ENCODE measurements at places on chromosomes 3 and 15.
A peak's percentile ranks its signal among the peaks of the same experiment; 100 is the strongest.

GRCh38 chr15:57694279-57694678 lies 12.2 kb upstream of the POLR2M start:
- DNase-seq: no peak

GRCh38 chr3:155981669-155982068 lies 111.2 kb downstream of the GMPS start:
- DNase-seq: no peak

GRCh38 chr3:21750831-21751391 lies at the start of gene ZNF385D:
Gene ZNF385D (minus strand): TSS chr3:21751210. CDS start chr3:21750916, 294 bp downstream.
- no peak for DNase-seq

DNA sequence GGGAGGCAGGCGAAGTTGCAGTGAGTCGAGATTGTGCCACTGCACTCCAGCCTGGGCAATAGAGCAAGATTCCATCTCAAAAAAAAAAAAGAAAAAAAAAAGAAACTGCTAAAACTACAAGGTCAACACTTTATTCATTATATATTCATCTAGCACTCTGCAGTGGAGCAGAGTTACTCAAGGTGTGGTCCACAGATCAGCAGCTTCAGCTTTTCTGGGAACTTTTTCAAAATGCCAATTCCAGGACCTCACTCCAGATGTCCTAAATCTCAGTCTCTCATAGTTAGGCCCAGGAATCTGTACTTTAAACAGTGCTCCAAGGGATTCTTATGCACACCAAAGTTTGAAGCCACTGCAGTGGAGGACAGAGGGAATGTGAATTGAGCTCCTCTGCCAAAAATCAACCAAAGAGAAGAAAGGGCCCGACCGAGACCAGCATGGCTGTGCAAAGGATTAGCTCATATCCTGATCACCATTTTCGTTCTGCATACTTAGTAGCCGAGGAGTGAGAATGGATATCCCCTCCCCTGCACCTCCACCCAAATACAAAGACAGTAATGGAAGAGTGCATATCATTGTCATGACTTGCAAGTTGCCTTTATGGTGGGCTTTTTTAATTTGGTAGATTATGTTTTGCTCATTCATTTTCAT lies 201.9 kb downstream of the MEX3B start:
- no peak for DNase-seq

GRCh38 chr15:24933716-24934115 lies 21.1 kb upstream of the SNRPN start:
- no peak for DNase-seq

DNA sequence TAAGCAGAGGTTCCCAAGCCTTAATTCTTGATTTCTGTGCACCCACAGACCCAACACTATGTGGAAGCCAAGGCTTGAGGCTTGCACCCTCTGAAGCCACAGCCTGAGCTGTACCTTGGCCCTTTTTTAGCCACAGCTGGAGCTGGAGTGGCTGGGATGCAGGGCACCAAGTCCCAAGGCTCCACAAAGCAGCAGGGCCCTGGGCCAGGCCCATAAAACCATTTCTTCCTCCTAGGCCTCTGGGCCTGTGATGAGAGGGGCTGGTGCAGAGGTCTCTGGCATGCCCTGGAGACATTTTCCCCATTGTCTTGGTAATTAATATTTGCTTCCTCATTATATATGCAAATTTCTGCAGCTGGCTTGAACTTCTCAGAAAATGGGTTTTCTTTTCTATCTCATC lies 60.9 kb upstream of the GSK3B start:
- no peak for DNase-seq

DNA sequence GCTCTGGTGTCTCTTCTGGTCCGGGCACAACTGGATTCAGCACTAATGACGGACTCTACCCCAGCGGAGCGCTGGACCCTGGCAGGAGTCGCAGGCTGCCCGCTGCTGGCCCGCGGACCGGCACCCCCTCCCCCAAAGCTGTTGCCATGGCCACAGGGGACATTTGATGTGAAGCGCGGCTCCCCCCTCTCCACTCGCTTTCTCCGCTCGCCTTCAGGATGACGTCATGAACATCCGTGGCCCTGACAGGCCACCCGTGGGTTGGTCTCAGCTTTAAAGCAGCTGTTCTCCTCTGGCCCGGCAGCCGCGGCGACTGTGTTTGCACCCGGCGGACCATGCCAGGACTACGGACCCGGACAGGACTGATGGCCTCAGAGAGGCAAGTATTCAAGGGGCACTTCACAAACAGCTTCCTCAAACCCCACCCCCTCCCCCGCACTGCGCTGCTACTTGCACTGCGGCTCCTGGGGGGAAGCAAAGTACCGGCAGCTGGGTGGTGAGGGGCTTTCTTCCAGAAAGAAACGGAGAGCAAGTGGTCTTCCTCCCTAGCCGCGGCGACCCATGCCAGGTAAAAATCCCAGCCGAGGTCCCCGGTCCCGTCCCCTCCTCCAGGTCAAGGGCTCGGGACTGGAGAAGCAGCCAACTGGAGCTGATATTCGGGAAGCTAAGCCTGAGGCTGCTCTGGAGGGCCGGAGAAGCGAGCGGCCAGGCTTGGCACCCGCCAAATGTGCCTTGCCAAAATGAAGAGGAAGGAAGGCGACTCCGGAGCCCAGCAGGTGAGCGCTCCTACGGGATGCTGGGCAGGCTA lies 16.6 kb upstream of the AEN start:
- DNase-seq: no peak

GRCh38 chr3:67947808-67948508 lies 293.5 kb upstream of the SUCLG2 start:
- DNase-seq: peak; percentile 79

GRCh38 chr15:93087825-93088199 lies 1.2 kb downstream of the RGMA start:
- DNase-seq: peak; percentile 86

DNA sequence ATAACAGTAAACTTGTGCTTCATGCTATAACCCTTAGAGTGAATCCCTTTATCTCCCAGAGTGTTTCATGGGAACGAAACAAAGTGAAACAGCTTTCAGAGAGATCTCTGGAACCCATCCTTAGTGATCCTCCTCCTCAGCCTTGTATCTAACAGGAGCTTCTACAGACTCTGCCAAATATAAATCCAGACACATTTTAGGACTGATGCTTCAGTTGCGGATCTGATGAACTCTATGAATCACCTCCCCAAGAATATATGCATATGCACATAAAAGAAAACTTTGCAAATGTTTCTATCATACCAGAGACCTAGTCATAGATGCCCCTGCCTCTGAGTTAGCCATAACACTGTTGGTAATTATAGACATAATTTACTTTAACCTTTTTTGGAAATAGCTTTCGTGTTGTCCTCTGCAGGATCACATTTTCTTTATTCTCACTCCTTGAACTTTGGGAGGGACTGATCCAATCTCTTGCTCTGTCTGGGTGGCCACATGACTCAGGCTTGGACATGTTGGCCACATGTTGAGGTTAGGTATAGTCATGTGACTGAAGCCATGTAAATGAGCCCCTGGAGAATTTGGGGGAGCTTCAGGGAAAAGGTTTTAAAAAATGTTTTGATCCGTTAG lies 306.4 kb upstream of the CNTN3 start:
- DNase-seq: no peak

- no peak for DNase-seq
Observed at GRCh38 chr15:52620496-52620895, 51.7 kb upstream of the ARPP19 start.

DNA sequence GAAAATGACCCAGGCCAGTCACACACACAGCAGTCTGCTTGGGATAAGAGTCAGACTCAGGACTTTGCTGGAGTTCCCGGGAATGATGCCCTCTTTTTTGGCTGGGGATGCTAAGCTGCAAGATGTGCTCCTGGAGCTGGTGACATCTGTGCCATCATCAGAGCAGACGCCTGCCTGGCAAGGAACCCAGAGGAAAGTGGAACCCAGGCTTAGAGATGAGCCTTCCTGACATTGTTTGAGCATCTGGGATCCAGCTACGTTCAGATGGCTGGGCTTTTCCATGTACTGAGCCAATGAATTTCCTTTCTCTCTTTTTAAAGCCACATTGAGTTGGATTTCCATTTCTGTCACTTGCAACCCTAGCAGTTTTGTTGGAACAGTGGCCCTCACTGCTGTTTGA lies 53.3 kb downstream of the EBLN2 start:
- no peak for DNase-seq

DNA sequence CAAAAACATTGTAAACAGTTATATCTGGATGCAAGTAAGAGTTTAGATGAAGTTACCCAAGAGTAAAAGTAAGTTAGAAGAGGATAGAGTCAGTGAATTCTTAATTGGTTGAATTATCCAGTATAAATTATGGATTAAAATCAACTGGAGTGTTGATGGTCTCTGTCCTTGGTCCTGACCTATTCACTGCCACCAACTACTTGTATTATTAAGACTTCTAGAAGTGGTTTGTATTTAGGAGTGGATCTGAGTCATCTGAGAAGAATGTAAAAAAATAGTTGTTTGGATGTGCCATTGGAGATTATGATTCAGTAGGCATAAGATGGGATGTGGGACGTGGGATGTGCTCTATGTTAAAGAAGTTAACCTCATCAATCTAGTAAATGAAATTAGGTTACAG lies 86.4 kb downstream of the SYNPR start:
- DNase-seq: no peak

DNA sequence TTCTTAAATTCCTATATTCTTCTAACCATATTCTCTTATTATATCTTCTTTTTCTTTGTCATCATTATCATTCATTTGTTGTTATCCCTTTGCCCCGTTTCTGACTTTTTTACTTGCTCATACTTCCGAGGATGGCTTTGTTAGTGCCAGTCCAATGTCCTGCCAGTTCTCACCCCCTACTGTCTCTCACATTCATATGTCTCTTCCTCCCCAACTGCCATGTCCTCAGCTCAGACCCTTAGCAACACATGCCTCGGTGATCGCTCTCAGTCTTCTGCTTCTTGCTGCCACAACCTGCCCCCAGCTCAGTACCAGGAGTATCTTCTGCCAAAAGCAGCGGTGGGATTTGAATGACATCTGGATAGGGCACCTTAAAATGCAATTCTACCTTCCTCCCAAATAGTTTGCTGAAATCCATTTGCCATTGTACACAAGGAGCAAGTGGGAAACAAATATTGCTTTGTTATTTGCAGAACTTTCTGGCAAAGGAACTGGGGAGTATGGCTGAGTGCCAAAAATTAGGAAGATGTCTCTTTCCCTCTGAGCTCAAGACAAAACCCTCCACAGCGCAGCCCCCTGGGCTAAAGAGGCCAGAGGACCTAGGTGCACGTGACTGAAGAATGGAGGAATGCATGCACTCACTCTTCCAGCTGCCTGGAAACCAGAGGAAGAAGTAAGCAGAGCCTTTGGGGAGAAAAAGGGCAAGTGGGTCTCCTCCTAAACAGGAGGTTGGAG lies 57.7 kb upstream of the CTNNB1 start:
- DNase-seq: no peak

DNA sequence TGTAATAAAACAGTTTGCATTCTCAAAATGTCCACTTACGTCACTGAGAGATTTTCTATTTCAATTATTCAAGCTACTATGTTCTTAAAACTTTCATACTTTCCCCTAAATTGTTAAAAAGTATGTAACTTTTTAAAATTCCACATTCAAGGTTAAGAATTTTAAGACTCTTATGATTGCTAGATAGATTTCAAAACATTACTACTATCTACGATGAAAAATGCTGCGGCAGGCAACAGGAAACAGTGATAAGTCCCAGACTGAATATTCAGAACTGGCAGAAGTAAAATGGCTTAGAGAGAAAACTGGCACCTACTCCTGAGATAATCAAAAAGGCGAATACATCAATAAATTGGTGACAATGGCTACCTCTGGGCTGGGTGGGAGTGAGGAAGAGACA lies 16.2 kb downstream of the ATP13A3 start:
- no peak for DNase-seq

- no peak for DNase-seq
Observed at GRCh38 chr3:18988614-18989229, 159.6 kb upstream of the KCNH8 start.

- DNase-seq: no peak
Observed at GRCh38 chr3:155281912-155282311, 11.6 kb downstream of the STRIT1 start.

DNA sequence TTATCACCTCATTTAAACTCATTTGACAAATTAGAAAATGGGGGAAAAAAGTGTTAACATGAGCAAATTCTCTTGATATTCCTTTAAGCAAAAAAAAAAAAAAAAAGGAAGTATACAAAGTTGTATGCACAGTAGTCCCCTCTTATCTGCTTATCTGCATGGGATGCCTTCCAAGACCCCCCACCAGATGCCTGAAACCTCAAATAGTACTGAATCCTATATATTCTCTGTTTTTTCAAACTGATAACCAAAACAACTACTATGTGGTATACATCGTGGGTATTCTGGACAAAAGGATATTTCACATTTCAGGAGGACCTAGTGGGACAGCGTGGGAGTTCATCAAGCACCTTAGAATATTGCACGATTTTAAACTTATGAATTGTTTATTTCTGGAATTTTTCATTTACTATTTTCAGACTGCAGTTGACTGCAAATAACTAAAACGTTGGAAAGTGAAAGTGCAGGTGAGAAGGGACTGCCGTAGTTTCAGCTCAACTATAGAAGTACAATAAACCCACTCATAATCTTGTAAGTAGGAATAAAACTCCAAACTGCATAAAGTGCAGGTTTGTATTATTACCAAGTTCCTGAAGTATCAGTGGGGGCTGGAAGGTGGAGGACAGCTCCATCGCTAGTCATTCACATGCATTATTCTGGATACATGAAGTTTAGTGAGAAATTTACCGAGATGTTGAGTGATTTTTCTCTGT lies 43.6 kb upstream of the PLCL2 start:
- no peak for DNase-seq

- no peak for DNase-seq
Observed at GRCh38 chr3:113828600-113828999, 10.0 kb upstream of the GRAMD1C start.

DNA sequence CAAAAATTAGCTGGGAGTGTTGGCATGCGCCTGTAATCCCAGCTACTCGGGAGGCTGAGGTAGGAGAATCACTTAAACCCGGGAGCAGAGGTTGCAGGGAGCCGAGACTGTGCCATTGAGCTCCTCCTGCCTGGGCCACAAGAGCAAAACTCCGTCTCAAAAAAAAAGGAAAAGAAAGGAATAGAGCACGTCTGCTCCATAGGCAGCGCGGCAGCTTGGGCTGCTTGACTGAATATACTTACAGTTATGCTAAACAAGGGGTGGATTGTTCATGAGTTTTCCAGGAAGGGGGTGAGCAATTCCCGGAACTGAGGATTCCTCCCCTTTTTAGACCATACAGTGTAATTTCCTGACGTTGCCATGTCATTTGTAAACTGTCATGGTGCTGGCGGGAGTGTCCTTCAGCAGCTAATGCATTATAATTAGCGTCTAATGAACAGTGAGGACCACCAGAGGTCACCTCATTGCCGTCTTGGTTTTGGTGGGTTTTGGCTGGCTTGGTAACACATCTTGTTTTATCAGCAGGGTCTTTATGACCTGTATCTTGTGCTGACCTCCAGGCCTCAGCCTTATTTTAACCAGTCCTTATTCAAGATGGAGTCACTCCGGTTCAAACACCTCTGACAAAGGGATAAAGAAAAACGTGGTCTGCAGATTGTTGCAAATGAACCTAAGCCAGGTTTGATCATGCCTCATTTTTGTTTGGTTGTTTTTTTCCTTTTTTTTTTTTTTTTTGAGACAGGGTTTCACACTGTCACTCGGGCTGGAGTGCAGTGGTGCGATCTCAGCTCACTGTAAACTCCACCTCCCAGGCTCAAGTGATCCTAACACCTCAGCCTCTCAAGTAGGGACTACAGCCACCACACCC lies 24.9 kb upstream of the SENP5 start:
- no peak for DNase-seq

GRCh38 chr15:45314960-45315359 lies 62.9 kb downstream of the SLC28A2 start:
- no peak for DNase-seq

- no peak for DNase-seq
Observed at GRCh38 chr3:141452045-141452444, 34.8 kb upstream of the RASA2 start.

- DNase-seq: no peak
Observed at GRCh38 chr15:55784286-55784685, 41.3 kb upstream of the PRTG start.
